ENCODE measurements at places on chromosomes 2 and 18.

DNA sequence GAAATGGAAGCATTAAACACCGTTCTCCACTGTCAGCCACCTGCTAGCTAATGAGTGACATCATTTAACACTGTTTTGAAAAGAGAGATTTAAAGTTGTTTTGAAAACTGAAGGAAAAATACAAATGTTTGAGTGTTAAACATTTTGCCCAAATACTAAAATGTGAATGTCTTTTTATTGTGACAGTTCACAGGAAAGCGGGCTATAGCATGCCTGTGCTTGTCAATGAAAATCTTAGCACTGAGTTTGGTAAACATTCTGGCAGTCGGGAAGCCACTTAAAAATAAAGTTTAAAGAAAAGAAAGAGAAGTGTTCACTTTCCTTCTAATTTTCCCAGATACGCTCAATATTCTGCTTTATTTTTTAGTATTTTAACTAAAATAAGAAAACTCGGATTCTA is 40.3 kb upstream of the SMIM21 start:
- no peak for DNase-seq

DNA sequence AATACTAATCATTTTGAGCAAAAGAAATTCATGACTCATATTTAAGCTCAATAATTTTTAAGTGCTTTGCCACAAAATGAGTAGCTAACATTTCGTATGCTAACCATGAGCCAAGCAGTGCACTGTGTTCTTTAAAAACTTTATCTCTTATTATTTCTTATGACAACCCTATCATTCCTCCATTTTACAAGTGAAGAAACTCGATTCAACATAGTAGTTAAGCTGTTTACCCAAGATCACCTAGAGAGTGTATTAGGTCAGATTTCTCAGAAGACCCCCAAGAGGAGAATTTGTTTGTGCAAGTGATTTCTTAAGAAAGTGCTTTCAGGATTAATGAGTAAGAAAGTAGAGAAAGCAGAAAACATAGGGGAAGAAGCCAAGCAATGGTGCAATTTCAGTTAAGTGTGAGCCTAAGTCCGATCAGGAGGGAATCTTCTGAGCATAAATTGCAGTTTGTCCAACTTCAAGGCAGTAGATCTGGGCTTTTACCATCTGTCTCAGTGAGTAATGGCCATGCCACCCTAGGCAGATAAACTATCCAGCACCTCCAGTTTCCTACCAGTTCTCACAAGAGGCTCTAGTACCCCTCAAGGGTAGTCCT is 202.7 kb downstream of the SCG2 start:
- no peak for DNase-seq

DNA sequence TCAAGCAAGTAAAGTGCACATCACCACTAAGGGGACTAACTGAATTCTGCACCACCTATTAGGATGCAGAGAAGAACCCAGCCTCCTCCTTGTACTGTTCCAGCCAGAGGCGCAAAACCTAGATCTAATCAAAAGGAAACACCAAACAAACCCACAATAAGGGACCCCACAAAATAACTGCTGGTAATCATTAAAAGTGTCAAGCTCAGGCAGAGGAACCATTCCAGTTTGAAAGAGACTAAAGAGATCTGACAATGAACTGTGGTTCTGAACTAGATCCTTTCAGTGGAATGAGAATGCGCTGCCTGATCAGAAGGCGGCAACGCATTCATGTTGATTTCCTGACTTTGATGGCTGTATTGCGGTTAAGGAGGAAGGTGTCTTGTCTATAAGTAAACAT is 16.8 kb downstream of the HDLBP start:
- DNase-seq, result no peak

GRCh38 chr2:138223319-138223718 is 259.0 kb downstream of the HNMT start:
- DNase-seq, result no peak

- no peak for DNase-seq
Observed at GRCh38 chr18:48819276-48819675, 131.5 kb downstream of the SMAD7 start.

DNA sequence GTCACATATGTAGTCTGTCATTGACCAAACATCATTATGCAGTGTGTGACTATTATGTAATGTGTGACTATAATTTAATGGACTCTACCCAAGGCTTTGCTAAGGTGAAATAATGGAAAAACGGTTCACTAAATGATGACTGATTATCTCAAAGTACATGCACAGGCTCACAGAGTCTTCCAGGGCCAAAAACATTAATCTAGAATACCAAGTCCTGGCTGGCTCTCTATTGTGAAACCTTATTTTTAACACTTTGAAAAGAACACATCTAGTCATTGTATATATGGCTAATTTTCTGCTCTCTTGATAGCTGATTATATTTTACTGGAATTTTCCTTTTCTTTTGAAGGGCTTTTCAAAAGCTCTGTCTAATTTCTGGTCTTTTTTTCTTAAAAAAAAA is 102.9 kb upstream of the THUMPD2 start:
- DNase-seq, result no peak

DNA sequence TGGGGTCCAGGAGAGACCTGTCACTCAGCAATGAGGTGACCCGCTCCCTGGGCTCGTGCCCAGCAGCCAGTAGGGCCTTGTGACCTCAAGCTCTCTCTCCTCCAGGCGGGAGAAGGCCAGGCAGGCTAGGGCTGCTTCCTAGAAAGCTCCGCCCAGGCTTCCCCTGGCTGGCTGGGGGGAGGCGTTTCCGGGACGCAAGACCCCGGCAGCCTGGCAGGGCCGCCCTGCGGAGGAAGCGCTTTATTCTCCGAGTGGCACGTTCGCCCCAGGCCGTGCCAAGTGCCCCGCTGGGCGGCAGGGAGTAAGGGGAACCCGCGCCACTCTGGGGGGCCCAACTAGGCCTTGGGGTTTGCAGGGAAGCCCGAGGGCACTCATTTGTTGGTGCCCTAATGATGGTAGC is 21.2 kb upstream of the EPAS1 start:
- DNase-seq, result no peak

DNA sequence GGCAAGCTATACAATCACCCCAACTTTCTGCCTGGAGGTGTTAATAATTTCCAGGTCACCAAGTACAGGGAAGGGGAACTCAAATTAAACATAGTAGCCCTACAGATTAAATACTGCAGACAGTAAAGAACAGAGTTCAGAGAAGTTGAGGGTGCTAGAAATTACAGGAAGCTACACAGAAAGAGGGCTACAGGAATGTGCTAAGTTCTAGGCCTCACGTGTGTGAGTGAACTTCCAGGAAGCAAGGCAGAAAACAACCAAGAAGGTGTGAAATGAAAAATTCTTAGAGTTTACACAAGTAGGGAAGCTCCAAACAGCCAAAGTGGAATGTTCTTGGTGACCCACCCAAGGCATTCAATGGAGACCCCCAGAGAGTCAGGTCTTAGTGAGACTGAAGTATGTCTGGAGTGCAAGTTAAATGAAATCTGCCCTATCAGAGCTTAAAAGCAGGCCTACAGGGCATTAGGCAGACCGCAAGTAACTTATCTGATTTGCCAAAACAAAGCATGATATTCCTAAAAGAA is 58.1 kb upstream of the RNU4ATAC start:
- DNase-seq, result no peak

DNA sequence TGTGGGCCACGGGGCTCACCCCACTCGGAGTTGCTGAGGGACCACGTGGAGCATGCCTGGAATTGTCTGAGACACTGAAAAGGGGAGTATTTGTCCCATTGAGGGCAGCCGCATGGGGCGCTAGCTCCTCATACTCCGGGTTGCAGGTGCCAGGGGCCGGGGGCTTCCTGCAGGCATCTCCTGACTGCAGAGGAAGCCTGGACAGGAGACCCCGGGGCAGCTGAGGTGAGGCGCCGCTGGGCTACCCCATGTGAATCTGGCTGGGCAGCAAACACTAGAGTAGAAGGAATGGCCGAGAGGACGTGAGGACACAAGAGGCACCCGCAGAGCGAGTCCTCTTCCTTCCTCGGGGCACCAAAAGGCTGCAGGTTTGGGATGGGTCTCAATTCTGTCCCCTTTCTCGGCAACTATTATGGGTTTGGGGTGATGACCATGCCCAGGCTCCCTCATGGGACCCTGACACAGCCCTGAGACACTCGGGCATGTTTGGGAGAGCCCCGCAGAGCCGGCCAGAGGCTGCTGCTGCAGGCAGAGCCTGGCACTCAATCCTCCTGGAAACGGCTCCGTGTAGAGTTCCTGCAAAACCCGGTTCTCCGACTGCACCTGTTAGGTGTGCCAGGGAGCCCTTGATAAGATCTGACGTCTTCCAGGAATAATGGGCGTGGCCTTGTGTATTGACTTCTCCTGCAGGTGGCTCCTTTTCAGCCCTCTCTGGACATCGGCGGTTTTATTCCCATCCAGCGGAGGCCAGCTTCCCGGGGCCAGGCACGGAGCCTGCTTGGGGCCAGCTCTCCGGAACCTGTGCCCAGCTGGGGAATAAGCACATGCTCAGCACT is 77.0 kb downstream of the CTIF start:
- DNase-seq, result no peak

DNA sequence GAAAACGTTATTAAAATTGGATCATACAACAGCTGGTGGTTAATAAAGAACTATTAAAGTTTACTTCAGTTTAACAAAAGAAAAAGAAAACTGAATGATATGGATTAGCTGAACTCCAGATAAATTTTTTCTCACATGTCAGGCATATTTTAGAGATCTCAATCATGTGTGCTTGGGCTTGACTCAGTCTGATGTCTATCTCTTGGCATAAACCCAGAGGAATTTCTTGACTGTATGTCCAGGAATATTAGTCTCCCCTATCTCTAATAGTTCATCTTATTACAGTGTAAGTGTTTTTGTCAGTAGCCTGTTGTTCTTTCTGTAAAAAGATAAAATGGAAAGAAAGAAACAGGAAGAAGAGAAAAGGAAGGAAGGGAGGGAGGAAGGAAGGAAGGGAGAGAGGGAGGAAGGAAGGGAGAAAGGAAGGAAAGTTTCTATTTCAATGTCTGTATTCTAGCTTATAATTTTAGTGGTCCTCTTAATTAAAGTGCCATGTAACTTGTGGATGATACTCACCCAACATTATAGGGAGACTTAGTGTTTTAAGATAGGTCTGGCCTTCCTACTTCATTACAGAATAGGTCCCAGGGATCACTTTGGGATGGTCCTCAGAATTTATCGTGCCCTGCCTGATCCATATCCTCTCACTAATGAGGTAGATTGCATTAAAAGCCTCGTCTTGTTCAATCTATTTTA is 99.7 kb upstream of the UGP2 start:
- no peak for DNase-seq

DNA sequence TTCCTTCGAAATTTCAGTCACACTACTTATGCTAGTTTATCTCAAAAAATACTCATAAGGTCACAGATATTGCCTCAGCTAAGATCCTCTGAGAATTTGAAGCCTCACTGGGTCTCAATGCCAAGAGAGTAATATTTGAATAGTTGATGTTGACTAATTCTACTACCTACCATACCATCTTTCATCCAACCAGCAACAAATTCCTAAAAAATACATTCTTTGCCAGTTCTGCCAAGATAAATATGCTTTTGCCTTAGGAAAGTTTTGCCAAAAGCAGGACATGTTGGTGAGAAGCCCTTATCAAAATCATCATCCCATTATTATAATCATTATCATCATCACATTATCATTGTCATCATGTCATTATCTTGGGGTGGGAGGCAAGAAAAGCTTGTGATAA is 544.6 kb upstream of the ZEB2 start:
- no peak for DNase-seq

GRCh38 chr2:105376789-105377240 is 22.0 kb downstream of the FHL2 start:
- DNase-seq, result no peak

DNA sequence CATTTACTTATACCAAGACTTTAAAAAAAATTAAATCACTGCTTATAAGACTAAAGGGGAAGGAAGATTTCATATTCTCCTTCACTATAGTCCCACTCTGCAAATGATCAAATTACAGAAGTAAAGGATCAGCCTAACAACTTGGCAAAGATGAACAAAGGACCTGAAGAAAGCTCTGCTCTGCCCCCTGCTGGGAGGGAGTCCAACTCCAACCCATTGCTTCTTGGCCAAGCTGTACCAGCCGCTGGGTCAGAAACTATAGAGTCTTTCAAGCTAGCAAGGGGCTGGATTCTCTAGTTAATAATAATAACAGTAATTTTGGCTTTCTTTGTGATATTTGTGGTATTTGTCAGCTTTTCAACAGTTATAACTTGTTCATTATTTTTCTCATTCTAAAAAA is 927.0 kb upstream of the CRIM1 start:
- DNase-seq, result no peak

- no peak for DNase-seq
Observed at GRCh38 chr2:144580521-144581161, 60.7 kb upstream of the ZEB2 start.

- DNase-seq, result no peak
Observed at GRCh38 chr2:172664766-172665165, 70.9 kb upstream of the RAPGEF4 start.

GRCh38 chr18:58412844-58413666 is 215.8 kb downstream of the ALPK2 start:
- DNase-seq, result no peak

- DNase-seq, result no peak
Observed at GRCh38 chr2:158046121-158046880, 55.4 kb upstream of the UPP2 start.

GRCh38 chr2:10256031-10256514 is 46.6 kb upstream of the HPCAL1 start:
- DNase-seq, result no peak

DNA sequence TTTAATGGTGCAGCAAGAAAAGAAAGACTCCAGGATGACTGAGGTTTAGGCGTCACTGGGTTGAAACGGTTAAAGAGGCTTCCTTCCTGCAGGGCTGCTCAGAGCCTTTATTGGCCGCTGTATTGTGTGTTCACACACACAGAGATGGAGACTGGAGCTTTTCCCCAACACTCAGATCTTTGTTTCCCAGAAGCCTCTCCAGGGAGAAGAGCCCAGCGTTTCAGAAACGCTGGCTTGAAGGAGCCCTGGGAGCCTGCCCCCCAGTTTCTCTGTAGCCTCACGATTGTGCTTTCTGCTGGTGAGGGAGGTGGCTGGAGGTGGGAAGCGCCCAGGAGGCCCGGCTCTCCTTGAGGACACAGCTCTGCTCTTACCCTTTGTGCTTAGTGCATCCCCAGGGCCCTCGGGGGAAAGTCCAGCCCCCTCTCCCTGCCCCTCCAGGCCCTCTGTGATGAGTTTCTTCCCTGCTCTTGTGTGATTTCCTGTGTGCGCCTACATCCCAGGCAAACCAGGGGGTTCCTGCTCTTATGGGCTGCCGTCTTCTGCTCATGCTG is 37.1 kb downstream of the RRM2 start:
- no peak for DNase-seq

- DNase-seq, result no peak
Observed at GRCh38 chr2:96120991-96121390, 4.6 kb upstream of the ADRA2B start.
